ENCODE measurements at places on chromosomes 16 and 17.

DNA sequence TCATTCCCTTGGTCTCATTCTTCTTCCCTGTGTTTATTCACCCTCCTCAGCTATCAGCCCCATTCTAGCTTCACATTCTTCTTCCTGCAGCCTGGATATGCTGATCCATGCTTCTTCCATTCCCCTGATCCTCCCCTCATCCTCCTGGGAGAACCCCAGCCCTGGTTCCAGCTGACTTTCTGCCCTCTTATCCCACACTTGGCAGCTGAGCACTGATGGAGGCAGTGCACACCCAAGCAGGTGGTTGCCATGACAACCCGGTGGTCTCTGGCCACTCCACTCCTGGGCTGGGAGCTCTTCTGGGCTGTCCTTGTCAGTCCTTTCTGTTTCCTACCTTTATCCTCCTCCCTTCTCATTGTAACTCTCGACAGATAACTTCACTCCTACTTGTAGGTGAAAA, 16.7 kb upstream of the TUBG2 start:
- DNase-seq: peak; percentile 68

DNA sequence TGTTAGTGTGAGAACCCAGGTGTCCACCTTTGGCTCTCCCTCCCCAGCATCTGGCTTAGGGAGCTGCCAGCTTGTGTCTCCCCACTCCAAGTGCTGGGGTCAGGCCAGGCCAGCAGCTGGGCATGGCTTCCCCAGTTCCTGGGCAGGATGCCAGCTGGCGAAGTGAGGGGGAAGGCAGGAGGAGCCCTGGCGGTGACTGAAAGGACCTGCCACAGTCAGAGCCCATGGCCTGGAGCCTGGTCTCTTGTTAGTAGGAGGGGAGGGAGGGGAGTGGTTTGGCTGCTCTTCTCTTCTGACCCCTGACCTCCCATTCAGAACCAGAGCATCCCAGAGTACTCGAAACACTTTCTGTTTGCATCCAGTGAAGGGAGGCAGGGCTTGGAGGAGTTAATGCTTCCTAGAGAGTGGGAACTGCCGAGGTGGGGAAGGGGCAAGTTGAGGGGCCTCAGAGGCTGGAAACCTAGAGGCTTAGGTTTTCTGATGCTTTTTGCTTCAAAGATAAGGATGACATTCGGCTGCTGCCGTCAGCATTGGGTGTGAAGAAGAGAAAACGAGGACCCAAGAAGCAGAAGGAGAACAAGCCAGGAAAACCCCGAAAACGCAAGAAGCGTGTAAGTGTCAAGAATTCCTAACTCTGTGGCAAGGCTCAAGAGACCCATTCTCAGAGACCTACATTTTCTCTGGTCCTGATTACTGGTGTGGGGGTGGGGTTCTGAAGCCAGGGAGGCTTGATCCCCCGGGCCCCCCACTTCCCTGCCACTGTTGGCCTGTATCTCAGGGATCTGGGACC, 772 bp downstream of the CHD3 start:
- DNase-seq: peak; percentile 71

DNA sequence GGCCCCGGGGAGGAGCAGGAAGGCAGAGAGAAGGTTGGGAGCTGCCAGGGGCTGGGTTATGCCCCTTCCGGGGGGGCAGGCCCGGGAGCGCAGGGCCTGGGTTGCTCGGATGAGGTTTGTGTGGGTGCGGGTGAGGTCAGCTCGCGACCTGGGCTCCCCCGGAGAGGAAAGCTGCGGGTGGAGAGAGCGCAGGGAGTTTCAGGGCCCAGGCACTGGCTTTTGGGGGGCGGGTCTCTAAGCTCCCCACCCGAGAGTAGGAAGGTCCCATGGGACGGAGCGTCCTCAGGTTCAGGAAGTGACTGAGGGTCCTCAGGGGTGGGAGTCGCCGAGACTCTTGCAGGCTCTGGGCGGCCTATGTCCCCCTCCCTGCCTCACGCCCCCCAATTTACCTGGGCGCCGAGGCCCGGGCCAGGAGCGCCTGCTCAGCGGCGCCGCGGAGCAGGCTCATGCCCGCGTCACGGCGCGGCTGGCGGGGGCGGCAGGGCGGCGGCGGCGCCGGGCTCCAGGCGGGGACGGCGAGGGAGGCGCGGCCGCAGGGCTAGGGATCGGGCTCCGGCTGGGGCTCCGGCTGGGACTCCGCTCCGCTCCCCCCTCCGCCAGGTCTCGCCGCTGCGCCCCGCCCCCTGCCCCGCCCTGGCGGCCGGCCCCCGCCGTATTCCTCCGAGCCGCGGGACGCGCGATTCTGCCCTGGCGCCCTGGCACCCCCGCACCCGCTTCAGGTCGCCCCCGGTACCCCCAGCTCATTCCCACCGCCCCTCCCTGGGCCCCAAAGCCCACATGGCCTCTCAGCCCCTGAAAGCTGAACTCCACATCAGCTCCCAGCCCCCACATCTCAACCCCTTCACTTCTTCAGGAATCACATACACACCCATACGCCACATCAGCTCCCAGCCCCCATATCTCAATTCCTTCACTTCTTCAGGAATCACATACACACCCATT, at the start of gene DOK4:
Gene DOK4 (minus strand): TSS at position 578 of the 942 bp plus-strand sequence. CDS start 6,986 bp downstream, outside the sequence.
- peak; percentile 72 for DNase-seq

DNA sequence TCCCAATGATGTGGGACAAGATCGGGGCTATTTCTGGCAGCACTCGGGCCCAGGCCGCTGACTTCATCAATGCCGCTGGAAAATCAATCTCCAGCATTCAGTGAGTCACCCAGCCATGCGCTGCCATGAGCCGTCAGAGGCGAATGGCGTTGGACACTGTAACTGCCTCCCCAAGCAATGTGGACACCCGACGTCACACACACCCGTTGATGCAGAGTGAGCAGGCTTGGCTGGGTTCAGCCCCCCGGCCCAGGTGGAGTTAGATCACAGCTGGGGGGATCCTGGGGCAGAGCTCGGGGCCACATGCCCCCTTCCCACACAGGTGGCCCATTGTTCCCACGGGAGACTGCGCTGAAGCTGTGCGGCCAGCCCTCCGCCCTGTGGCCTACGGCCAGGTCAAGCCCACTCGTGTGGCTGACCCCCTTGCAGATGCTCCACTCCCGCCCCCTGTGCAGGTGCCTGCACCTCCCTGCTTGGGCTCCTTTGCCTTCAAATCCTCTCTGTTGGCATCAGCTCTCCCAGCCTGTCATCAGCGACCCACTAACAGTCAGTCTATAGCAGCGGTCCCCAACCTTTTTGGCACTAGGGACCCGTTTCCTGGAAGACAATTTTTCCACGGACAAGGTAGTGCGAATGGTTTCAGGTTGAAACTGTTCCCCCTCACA, 89.9 kb downstream of the TBC1D16 start:
- DNase-seq: no peak

- no peak for DNase-seq
Measured at GRCh38 chr16:85438981-85439685, 174.0 kb upstream of the GSE1 start.

DNA sequence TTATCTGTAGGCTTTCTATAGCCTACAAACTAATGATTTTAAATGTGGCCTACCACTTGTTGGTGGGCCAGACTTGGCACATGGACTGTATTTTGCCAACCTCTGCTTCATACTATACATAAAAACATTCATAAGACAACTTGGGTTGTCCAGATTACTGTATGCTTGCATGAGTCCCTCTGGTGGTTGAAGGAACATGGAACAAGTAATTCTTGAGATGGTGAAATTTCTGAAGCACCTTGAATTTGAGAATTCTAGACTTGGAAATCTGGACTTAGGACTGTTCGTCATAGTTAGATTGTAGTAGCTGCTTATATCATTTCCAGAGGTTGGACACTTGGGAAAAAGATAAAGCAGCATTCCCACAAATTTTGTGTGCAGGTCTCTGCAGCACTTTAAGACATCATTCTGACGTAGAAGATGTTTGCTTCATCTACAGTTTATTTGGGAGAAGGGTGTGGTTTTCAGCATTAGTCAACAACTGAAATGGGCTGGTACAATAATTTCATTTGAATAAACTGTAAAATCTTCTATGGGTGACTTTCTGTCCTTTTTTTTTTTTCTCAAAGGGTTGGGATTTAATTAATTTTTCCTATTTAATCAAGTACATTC, 31.2 kb downstream of the NFATC3 start:
- DNase-seq: no peak

GRCh38 chr16:62404842-62405611, 368.8 kb upstream of the CDH8 start:
- DNase-seq: peak; percentile 36

GRCh38 chr17:61139219-61139618, 260.4 kb upstream of the TBX2 start:
- no peak for DNase-seq

Measured in H9 (cell line).